ENCODE measurements at places on chromosomes 5 and 9. TPM values are rescaled to one million over a fixed set of nuclear protein-coding genes. Genes with fewer than 3 reads are reported as not detected.

DNA sequence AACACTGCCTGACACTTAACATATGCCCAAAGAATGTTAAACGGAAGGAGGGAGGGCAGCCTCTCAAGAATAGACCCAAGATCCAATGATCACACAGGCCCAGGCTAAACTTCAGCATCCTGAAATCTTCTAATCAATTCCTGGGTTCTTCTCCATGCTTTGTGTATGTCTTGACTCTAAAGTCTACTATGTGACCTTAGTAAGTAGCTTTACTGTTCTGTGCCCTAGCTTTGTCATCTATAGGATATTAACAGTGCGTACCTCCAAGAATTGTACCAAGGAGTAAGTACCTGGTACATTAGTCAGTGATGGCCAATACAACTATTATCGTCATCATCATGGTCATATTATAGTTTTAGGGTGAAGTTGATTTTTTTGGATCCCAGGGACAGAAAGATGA is 96.6 kb downstream of the SGCD start:
- no peak for DNase-seq

- no peak for DNase-seq
Observed at GRCh38 chr5:10689391-10690081, 71.5 kb downstream of the DAP start.

DNA sequence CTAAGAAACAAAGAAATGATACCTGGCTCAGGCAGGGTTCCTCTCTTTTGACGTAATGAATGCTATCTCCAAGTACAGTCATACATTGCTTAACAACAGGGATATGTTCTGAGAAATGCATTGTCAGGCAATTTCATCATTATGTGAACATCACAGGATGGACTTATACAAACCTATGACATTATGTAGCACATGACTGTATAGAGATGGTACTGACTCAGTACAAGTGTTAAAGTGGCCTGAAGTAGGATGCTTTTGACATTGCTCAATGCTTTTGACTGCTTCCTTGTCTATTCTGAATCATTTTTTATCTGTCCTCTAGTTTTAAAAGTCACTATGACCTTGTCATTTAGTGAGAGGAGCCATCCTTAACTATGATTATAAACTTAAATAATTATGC is 147.6 kb downstream of the NR2F1-AS1 start:
- peak; percentile 85 for DNase-seq

DNA sequence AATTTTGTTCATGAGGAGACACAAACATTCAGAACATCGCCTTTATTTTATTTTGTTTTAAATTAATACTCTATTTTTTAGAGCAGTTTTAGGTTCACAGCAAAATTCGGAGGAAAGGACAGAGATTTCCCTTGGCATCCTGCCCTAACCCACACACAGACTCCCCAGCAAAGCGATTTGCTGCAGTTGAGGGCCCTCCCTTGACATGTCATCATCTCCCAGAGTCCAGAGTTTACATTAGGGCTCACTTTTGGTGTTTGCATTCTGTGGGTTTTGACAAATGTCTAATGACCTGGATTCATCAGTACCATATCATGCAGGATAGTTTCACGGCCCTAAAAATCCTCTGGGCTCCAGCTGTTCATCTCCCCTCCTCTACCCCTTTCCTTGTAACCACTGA is 33.6 kb upstream of the COL5A1 start:
- no peak for DNase-seq

DNA sequence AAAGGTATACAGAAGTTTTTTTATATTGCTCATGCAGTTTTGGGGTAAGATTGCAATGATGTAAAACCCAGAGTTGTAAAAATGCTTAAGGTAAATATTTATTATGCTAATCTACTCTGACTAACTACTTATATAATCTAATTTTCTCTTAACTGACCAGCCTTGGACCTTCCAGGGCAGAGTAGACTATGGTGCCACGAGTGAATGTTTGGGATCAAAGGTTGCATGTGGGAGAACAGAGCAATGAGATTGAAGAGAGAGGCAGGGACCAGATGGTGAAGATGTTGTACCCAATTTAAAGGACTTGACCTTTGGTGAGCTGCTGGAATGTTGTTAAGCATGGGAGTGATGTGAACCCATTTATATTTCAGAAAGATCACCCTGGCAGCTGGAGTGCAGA is 34.8 kb upstream of the PANK3 start:
- DNase-seq: no peak

GRCh38 chr5:111776913-111777781 is 20.2 kb upstream of the NREP start:
- no peak for DNase-seq

The LRRC26 gene
- 0.17 TPM for total RNA-seq

DNA sequence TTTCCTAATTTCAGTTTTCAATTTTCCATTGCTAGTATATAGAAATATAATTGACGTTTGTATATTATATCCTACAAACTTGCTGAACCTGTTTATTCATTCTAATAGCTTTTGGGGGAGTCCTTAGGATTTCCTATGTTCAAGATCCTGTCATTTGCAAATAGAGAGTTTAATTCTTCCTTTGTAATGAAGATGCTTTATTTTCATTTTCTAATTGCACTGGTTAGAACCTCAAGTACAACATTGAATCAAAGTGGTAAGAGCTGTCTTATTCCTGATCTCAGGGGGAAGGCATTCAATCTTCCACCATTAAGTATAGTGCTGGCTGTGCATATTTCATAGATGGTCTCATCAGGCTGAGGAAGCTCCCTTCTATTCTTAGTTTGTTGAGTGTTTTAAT is 15.6 kb upstream of the SLC24A2 start:
- no peak for DNase-seq

DNA sequence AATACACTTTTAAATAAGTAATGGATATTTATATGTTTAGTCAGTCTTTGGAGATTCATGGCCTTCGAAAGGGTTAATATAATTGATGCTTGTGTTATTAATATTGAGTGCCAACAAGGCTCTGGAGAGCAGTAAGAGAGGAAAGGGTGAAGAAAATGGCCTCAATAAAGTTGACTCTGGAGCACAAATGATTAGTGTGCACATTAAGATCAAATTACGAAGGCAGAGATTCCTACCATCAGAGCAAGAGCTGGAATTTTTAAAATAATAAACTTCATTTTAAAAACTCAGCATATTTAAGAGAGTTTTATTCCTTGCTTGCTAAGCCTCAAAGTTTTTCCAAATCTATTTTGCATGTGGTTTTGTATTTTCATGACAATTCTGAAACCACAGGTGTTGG is 14.8 kb downstream of the SLC44A1 start:
- DNase-seq: no peak

DNA sequence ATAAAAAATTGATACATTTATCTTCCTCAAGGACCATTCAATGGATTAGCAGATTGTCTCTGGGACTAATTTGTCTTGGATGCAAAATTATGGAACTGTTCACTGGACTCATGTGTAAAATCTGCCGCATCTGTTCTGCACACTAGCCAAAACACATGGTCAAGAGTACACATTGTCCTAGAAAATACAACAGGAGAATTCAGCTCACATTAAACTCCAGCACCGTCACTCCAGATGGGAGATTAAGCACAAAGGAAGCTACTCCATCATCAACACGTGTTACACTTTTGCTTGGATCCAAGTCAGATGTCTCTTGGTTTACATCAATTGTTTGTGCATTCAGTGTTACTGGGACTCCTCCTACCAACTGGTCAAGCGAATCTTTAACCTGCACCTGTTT is 28.8 kb downstream of the C5 start:
- DNase-seq: no peak

The RNF14 gene
- 93.7 TPM for total RNA-seq

GRCh38 chr5:135641734-135642487 is 63.1 kb upstream of the CXCL14 start:
- no peak for DNase-seq

GRCh38 chr5:131756942-131757341 is 39.9 kb downstream of the FNIP1 start:
- no peak for DNase-seq

GRCh38 chr5:38938424-38938823 is 92.6 kb downstream of the OSMR start:
- DNase-seq: no peak

DNA sequence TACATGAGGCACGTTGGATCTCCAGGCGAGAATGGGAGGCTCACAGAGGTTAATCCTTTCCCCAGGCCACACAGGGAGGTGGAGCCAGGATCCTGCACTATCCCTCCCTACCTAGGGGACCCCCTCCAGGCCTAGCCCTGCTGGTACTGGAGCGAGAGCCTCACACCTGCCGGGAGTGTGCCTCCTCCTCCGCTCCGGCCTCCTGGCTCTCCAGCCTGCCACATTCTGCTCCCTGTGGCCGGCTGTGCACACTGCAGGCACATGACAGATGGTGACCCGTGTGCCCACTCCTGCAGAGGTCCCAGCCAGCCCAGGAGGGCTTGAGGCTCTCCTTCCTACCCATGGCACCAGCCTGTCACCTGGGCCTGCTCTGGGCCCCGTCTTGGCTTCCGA is 93.4 kb downstream of the RXRA start:
- DNase-seq: no peak

- DNase-seq: no peak
Observed at GRCh38 chr5:176817841-176818377, 7.5 kb downstream of the UNC5A start.

DNA sequence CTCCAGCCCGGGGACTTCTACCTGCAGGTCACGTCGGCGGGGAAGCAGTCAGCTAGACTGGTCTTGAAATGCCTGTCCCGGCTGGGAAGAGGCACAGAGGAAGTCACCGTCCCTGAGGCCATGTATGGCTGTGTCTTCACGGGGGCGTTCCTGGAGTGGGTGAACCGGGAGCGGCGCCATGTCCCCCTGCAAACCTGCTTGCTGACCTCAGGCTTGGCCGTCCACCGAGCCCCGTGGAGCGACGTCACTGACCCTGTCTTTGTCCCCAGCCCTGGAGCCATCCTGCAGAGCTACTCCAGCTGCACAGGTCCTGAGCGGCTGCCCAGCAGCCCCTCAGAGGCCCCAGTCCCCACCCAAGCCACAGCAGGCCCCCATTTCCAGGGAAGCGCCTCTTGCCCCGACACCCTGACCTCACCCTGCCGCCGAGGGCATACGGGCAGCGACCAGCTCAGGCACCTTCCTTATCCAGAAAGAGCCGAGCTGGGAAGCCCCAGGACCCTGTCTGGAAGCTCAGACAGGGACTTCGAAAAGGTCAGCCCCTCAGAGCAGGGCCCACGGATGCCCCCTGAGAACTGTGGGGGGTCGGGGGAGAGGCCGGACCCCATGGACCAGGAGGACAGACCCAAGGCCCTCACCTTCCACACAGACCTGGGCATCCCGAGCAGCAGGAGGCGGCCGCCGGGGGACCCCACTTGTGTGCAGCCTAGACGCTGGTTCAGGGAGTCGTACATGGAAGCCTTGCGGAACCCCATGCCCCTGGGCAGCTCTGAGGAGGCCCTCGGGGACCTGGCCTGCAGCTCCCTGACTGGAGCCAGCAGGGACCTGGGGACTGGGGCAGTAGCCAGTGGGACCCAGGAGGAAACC is 47.8 kb downstream of the PLEKHG4B start:
- DNase-seq: no peak

GRCh38 chr9:122261469-122261881 is 3.2 kb downstream of the RBM18 start:
- DNase-seq: peak; percentile 58

DNA sequence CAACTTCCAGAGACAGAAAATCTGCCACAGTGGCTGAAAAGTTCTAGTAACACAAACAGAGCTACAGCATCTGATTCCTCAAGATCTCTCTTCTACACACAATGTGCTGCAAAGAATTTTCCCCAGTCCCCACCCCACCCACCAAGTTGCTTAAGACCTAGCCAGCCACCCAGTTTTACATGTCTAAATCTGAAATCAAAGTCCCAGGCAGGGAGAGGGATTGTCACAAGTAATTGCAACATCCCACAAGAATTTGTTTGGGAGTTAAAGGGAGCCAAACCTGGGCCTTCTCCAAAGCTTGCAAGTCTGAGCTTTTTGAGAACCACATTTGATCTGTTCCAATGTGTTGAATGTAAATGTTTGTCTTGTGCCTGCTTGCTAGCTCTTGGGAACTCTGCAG is 15.5 kb downstream of the IGIP start:
- DNase-seq: no peak

DNA sequence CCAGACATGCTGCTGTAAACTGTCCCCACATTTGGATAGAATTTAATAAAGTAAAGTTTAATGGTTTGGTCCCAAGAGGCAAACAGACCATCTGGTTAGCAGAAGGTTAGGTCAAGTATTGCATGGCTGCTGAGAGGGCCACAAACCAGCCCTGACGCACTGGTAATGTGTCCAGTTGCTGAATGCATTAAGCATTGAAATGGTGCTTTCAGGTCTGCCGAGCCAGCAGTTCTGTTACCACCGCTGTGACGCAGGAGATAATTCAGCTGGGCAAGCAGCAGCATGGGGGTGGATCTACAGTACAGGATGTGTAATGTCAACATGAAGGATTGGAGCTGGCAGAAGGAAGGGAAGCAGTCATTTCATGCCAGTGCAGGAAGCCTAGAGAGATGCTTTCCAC is 16.0 kb downstream of the ZNF462 start:
- DNase-seq: peak; percentile 90

The ZCCHC7 gene
- total RNA-seq: 15.8 TPM

- no peak for DNase-seq
Observed at GRCh38 chr9:29312327-29312726, 1739.0 kb upstream of the C9orf72 start.

The FCN2 gene
- total RNA-seq: not detected

- DNase-seq: no peak
Observed at GRCh38 chr5:66174338-66174737, 30.2 kb downstream of the SREK1 start.

GRCh38 chr9:35801328-35802128 is 10.1 kb downstream of the NPR2 start:
- DNase-seq: no peak

- DNase-seq: peak; percentile 41
Observed at GRCh38 chr5:171867786-171868185, 82.2 kb downstream of the SMIM23 start.

The GRM6 gene
- total RNA-seq: not detected

GRCh38 chr5:110594866-110595265 is 131.6 kb downstream of the TMEM232 start:
- no peak for DNase-seq

DNA sequence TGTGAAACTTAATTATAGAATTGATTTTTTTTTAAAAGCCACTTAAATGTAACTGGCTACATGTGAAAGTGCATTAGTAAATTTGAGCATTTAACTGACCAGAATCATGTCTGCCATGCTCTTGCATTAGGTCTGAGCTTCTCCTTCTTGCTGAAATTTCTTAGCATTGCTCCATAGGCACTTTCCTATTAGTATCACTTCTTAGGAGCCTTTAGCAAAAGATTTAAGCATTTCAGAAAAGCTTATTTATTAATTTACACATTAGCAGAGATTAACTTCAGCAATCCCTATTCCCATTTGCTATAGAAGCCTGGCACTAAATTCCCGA is 211.0 kb downstream of the SNX18 start:
- DNase-seq: no peak

The CYLC2 gene
- not detected for total RNA-seq

The C5orf58 gene
- not detected for total RNA-seq
